ENCODE measurements at places on chromosomes 1 and 21. TPM values are rescaled to one million over a fixed set of nuclear protein-coding genes. Genes with fewer than 3 reads are reported as not detected.

The HES3 gene
- polyA plus RNA-seq: not detected

The TSNAX gene
- 63.2 TPM for polyA plus RNA-seq

The VCAM1 gene
- polyA plus RNA-seq: 45.8 TPM

- no peak for DNase-seq
Observed at GRCh38 chr1:19772053-19772452, 27.7 kb downstream of the TMCO4 start.

DNA sequence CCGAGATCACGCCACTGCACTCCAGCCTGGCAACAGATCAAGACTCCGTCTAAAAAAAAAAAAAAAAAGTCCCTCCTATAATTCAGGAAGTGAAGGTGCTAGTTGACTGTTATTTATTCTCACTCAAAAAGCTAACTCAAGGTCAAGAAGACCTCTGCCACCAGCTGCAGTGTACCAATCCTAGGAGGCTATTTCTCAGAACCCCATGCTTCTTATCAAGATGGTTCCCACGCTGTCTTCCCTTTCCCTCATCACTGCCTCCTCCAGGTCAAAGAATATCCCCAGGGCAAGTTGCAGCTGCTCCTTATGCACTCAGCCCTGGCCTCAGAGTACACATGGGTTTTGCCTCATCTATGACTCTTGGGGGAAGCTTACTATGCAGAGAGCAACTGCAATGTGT is 53.6 kb downstream of the RERE start:
- DNase-seq: no peak

DNA sequence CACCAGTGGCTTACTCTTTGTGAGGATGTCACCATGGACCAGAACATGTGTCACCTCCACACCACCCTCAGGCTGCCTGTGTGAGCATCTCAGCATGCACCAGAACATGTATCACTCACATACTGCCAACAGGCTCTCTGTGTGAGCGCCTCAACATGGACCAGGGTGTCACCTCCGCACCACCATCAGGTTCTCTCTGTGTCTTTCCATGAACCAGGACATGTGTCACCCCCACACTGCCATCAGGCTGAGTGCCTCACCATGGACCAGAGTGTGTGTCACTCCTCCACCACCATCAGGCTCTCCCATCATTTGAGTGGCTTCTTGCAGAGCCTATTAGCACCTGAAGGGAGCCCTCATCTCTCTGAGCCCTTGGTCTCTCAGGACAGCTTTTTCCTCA is 125.2 kb downstream of the ZNF648 start:
- DNase-seq: no peak

DNA sequence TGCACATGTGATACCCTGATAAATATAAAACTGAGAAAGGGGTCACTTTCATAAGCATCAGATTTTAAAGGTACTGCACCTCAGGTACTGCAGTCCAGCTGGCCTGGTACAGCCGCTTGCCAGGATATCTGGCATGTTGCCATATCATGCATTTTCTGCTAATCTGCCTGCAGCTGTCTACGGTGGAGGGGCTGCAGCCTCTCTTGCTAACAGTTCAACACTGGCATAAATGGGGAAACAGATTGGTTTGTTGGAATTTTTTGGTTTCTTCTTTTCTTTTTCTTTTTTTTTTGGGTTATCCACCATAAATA is 71.5 kb downstream of the MIS18A start:
- no peak for DNase-seq

Data from right renal pelvis (tissue), 4 donors.